ENCODE measurements at places on chromosomes 16 and 17.
A peak's percentile ranks its signal among the peaks of the same experiment; 100 is the strongest.

DNA sequence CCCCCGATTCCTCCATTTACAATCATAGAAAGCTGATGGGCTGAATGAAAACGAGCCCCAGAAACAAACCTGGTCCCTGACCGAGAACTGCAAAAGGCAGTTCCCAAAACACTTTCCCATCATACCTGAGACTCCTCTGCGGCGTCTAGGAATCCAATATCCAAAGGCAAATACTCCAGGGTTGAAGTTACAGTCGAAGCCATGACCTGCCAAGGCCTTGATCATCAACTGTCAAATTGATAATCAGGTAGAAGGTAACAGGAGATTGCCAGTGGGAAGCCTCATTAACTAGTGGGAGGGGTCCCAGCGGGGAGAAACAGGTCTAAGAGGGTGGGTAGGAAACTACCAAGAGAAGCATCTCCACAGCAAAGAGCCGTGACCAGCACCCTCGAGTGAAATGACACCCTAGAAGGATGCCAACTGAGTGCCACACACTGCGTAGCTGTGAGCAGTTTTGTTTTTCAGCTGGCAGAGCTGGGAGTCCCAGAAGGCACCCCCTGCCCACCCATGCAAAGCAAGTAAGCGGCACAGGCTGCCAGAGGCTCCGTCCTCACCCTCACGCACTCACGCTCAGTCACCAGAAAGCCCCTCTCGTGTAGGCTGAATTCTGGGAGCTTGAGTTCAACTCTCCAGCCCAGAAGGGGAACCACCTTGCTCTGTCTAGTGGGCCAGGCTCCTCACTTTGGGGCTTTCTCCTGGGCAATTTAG is 146.1 kb downstream of the GAS7 start:
- no peak for DNase-seq

GRCh38 chr16:75421820-75422126 is 11.5 kb downstream of the CFDP1 start:
- no peak for DNase-seq

GRCh38 chr17:61239327-61239726 is 160.3 kb upstream of the TBX2 start:
- no peak for DNase-seq

DNA sequence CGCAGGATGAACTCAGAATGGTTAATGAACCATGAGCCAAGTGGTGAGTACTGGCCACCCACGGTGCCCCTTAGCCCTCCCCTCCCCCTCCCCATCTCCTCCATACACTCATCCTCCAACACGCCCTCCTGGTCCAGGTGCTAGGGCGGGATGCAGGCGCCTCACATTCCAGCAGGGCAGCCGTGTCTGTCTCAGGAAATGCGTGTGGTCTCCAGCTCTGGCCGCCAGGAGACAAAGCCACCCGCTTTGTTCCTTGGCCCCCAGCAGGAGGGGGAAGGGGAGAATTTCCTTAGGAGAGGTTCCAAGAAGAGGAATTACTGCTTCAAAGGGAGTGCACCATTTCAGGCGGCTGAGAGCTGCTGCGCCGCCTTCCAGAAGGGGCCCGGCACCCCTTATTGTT is 29.7 kb upstream of the RMI2 start:
- DNase-seq, result no peak

GRCh38 chr16:48838349-48838748 is 228.4 kb upstream of the N4BP1 start:
- no peak for DNase-seq

DNA sequence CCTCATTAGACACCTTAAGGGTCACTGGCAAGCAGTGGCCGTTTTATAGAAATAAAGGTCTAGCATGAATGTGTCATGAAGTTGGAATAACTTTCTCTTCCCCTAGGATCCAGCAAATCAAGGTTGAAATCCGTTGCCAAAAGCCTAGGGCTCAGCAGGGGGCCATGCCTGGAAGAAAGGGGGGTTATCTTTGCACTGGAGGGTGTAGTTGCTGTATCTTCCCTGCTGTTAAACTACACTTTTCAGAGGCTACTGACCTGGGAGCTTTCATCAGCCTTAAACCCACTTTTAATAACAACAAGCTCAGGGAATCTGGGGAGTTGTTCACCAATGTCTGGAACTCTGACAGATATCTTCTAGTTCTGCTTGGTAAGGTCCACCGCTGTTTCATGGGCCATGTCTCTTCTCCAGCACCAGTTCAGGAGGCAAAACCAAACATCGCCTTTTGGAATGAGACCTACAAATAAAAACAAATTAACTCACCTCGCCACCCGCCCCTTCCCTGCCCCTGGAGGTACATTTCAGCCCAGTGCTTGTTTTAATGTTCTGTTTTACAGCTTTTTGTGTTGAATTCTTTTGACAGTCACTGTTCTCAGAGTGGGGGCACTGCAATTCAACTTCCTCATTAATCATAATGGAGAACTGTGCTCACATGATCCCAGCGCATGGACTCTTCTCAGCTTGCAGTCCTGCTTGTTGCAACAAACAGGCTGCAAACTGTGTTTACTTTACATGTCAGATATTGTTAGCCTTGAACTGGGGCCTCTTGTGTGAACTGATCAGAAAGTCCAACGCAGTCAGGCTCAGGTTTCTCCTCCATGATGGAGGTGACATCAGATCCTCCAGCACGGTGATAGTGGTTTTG is 508.7 kb downstream of the KCNJ2 start:
- DNase-seq, result no peak

DNA sequence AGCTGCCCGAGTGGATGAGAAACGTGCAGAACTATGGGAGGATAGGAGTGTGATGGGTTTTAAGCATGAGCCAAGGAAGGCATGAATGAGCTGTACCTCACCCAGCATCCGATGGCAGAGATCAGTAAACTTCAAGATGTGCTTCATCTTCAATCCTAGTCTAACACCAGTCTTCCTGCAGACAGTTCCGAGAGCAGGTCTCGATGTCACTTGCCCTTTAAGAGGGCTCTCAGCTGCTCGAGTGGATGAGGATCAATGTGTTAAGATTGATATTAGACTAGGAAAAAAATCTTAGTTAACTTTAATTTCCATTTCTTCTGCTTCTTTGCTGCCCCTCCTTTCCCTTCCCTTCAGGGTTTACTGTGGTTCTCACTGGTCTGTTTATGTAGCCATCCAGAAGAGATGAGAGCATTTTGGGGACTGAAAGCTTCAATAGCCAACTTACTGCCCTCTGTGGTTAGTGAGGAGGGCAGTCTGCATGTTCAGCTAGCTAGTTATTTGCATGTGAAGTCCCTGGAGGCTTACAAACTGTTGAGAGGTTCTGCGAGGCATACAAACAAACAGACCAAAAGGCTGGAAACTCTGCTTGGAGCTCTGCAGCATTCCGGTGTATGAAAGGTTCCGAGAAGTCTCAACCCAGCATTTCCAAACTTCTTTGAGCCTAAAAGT is 15.3 kb downstream of the KLHL36 start:
- no peak for DNase-seq

- DNase-seq, result no peak
These were observed 2.5 kb downstream of the ADAT1 start for GRCh38 chr16:75620326-75621169.

DNA sequence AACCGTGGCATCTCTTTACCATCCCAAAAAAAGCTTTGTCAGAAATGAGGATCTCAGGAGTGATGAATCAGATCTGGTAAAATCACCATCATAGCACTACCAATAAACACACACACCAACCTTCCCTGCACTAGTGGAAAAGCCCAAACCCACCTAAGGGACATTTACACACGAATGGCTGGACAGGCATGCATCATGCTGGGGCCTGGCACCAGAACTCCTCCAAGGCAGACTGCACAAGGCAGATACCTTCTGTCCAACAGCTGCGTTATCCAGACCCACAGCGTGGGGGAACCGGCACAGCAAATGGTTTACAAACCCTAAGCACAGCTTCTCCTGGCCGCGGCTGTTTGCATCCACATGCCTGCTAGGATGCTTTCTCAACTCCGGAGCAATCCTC is 2.8 kb downstream of the ASIC2 start:
- DNase-seq, result no peak

DNA sequence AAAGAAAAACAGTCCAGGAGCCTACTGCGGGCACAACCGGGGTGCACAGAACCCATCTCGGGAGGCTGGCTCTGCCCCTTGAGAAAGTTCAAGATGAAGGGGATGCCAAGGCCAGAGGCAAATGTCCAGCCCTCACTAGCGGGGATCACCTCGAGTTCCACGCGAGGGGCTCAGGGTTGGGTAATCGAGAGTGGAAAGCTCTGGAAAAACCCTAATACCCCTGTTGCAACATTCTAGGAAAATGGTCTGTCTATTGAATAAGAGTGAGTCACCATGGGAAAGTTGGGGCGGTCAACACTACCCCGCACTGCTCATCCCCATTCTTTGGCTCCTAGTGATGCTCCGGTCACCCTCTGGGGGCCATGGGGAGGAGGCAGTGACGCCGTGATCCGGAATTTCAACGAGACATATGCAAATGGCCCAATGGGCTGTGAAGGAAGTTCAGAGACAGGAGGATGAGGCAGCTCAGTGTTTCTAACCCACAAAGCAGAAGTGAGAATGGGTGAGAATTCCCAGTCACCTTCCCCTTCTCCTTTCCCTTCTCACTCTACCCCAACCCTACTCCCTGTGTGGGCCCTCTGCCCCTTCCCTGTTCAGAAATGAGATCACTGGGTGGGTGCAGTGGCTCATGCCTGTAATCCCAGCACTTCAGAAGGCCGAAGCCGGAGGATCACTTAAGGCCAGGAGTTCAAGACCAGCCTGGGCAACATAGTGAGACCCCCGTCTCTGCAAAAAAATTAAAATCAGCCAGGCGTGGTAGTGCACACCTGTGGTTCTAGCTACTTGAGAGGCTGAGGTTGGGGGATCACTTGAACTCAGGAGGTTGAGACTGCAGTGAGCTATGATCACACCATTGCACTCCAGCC is 22.4 kb downstream of the SOCS3 start:
- no peak for DNase-seq

DNA sequence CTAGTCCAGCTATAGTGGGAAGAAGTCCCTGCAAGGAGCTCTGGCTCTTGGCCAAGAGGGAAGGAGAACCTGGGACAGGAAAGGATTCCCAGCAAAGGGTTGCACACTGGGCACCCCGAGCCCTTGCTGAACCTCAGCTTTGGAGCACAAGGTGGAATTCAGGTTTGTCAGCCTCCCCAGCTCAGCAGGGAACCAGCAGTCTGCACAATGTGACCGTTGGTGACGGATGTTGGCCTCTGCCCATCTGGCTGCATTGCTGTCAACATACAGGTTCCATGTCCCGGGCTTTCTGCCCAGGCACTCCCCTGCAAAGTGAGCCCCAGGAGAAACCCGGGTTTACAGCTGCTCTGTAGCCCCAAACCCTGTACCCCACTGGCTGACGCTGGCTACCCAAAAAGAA is 6.7 kb downstream of the RPRML start:
- no peak for DNase-seq

GRCh38 chr16:10138881-10139280 is 43.3 kb downstream of the GRIN2A start:
- DNase-seq, result no peak

DNA sequence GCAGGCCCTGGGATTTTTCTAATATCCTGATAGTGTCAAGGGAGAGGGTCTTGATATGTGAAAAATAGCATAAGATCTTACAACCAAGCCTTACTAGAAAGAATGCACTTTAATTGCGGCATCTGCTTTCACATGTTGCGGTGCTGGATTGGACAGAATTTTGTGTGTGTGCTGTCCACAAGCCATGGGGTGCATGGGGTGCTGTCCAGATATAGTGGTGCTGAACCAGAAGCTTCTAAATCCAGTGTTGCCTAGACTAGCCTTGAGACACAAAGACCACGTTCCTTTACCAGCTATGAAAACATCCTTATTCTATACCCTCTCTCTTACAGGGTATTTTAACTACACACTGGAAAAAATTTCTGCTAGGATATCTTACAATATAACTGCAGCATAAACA is 244.0 kb downstream of the TMEM114 start:
- no peak for DNase-seq

GRCh38 chr16:49183911-49184310 is 97.7 kb downstream of the CBLN1 start:
- DNase-seq, result no peak

DNA sequence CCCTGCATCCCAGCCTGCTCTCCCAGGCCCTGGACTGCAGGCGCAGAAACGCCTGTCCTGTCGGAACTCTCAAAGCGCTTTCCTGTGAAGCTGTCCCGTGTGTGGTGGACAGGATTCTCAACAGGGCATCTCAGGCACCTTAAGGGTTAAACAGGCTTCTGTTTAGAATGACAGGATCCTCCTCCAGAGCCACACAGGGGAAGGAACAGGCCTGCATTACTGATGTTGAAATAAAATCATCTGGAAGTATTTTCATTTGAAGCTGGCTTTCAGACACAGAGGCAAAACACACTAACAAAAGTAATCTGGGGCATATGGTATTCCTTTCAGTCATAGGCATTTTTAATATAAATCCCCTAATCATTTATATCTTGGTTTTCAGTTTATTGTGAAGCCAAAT is 7.4 kb downstream of the HS3ST3A1 start:
- DNase-seq, result no peak

- DNase-seq, result no peak
These were observed 112.0 kb downstream of the RPTOR start for GRCh38 chr17:80656590-80656989.

DNA sequence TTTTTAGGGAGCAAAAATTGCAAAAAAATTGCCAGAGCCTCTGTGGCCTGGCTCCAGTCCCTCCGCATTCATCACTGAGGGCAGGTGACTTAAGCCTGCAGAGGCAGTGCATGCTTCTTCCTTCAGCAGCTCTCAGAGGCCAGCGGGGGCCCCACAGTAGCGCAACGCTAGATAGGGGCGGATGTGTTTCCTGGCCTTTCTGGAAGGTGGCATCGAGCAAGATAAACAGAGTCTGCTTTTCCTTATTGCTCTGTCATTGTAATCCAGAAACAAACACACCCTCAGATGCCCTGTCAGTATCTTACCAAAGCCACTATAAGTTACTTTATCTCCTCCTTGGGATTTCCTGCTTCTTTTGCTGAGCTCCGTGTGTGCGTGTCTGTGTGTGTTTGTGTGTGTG is 75.5 kb upstream of the IRX6 start:
- no peak for DNase-seq

GRCh38 chr17:4584101-4584916 is at the start of gene SMTNL2:
Gene SMTNL2, plus strand, starts transcription at chr17:4584529. Its CDS starts 77 bp downstream, at chr17:4584606.
- DNase-seq, result no peak

DNA sequence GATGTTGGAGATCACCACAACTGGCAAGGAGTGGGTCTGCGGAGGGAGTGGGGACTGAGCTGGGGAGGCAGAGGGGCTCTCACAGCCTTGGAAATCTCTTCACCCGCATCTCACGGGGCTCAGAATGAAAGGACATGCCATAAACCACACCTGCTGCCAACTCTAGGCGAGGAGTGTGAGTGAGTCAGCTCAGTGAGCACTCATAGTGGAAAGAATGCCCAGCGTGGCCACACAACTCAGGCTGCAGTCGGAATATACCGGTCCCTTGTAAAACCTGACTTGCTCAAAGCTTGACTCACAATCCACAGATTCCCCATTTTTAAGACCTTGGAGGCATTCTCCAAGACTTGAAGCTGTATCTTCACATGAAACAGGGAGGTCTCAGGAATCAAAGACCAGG is 36.7 kb downstream of the STAT5A start:
- peak; percentile 89 for DNase-seq

- DNase-seq, result no peak
These were observed 86.8 kb downstream of the ZDHHC7 start for GRCh38 chr16:84924331-84925091.
